Psoas muscle (tissue), 8 donors: ENCODE measurements at places on chromosomes 5 and 9. TPM values are rescaled to one million over a fixed set of nuclear protein-coding genes. Genes with fewer than 3 reads are reported as not detected.

The IL3 gene
- total RNA-seq = not detected

DNA sequence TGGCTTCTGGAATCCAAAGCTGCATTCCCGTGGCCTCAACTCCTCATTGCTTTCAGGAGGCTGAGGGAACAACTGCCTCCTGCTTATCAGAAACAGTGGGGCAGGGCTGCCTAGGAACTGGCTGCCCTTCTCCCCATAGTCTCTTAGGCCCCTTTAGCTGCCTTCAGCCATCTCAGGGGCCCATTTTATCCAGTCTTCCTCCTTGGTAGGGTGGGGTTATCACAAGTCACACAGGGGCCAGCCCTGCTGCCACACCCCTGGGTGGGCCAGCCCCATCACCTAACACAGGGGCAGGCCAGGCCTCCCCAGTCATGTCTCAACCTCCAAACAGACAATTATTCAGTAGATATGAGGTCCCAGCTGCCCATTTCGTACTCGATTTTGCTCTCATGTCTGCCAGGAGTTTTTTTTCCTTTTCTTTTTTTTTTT is 3.9 kb downstream of the ALAD start:
- no peak overlapping the region for H3K4me3 ChIP-seq
- DNase-seq = no peak
- peaks cover 19% of the 10 kb centered on the region for H3K36me3 ChIP-seq
- peaks cover 14% of the 10 kb centered on the region for H3K4me1 ChIP-seq

- no peaks in the 10 kb centered on the region for H3K36me3 ChIP-seq
- H3K27ac ChIP-seq = no peak overlapping the region
- no peak for DNase-seq
- no peaks in the 10 kb centered on the region for H3K27me3 ChIP-seq
- H3K4me1 ChIP-seq = no peaks in the 10 kb centered on the region
- no peak overlapping the region for H3K4me3 ChIP-seq
Observed at GRCh38 chr9:18215626-18216025, 258.3 kb upstream of the ADAMTSL1 start.

DNA sequence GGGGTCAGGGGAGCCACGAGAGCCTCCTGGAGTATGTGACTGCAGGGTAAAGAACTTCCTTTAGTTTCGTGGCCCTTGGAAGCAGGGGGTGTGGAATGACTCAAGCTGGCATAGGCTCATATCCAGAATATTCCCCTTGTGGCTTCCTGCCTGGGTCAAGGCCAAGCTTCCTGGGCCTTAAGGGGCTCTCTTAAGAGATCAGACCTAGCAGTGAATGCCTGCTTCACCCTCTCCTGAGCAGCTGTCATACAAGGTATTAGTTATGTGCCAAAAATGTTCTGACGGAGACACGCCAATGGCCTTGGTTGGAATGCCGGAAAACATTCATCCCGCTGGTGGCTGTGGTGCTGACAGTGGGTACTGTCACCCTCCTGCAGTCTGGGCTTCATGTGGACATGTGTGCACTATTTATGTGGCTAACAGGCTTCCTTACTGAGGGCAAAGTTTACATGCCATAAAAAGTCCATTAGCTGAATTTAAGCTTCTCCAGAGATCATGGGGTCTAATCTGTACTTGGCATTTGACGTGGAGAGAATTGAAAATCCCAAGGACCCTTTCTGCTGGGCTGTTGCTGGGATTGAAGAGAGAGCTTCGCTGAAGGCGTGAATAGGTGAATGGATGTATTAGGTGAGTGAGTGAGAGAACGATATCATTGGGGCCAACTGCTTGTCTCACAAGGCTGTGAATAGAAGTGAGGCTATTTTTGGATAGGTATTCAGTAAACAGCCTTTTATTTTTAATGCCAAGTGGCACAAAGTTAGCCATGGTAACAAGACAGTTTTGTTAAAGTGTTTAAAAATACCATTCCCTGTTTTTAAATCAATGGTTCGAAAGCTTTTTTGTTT is 156.8 kb downstream of the MACROH2A1 start:
- H3K27ac ChIP-seq = peak overlapping the region; percentile 90
- peaks cover 82% of the 10 kb centered on the region for H3K4me1 ChIP-seq
- no peaks in the 10 kb centered on the region for H3K27me3 ChIP-seq
- no peaks in the 10 kb centered on the region for H3K36me3 ChIP-seq

The ENTREP1 gene
- 35.7 TPM for total RNA-seq

- no peak overlapping the region for H3K4me3 ChIP-seq
- H3K27me3 ChIP-seq = no peaks in the 10 kb centered on the region
- H3K4me1 ChIP-seq = peaks cover 11% of the 10 kb centered on the region
- no peak overlapping the region for H3K27ac ChIP-seq
- H3K36me3 ChIP-seq = no peaks in the 10 kb centered on the region
- no peak for DNase-seq
Observed at GRCh38 chr5:110441035-110441434, 285.4 kb downstream of the TMEM232 start.

GRCh38 chr9:11002705-11003104 is 389.9 kb upstream of the PTPRD start:
- no peaks in the 10 kb centered on the region for H3K27me3 ChIP-seq
- H3K4me1 ChIP-seq = no peaks in the 10 kb centered on the region
- no peak overlapping the region for H3K27ac ChIP-seq
- no peak for DNase-seq

The LHFPL2 gene
- total RNA-seq = 5.7 TPM

The PIP5K1B gene
- 1.9 TPM for total RNA-seq

DNA sequence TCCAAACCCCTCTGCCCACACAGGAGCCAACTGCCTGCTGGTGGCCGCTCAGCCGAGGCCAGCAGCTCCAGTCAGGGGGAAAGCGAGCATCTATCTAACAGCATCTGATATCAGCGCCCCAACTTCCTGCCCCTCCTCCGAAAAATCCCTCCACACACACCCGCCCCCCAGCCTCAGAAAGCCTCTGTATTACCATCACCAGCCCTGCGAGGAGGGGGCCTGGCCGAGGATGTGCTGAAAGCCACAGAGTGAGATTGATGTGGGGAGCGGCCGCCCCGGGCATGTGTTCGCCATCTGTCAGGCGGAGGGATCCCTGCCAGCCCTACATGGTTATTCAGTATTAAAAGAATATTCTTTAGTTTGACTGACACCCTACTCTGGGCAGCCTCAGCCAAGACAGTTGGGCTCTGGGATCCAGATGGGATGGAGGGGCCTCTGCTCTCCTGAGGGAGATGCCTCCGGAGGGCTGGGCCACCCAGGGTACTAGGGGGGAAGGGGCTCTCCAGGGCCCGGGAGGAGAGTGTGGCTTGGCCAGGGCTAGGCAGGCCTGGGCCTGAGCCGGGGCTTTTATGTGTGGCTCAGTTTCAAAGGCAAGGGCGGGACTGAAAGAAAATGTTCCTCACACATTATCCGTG is 98.0 kb downstream of the HSD17B3 start:
- H3K4me3 ChIP-seq = no peak overlapping the region
- H3K27ac ChIP-seq = no peak overlapping the region
- H3K4me1 ChIP-seq = no peaks in the 10 kb centered on the region
- DNase-seq = no peak
- H3K27me3 ChIP-seq = no peaks in the 10 kb centered on the region

DNA sequence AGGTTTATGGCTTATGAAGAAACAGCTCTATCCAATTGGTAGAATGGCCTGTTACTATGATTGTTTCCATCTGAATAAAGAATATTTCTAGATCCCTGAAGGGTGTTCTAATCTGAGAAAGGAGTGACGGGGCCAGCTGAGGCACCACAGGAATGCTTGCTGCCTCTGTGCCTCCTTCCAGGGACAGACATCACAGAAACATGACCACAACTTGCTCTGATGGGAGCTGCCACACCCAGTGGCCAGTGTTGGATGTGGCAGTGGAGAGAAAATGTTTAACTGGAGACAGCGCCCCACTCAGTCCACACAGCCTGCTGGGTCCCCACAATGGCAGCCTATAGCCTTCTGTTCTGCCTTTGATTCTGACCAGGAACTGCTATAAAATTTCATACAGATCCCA is 38.6 kb upstream of the TESK1 start:
- H3K27ac ChIP-seq = peak overlapping the region; percentile 90
- H3K4me1 ChIP-seq = peaks cover 69% of the 10 kb centered on the region
- no peaks in the 10 kb centered on the region for H3K27me3 ChIP-seq
- peak; percentile 80 for DNase-seq
- H3K36me3 ChIP-seq = no peaks in the 10 kb centered on the region

- H3K27ac ChIP-seq = no peak overlapping the region
- no peak overlapping the region for H3K4me3 ChIP-seq
- H3K4me1 ChIP-seq = no peaks in the 10 kb centered on the region
- H3K27me3 ChIP-seq = no peaks in the 10 kb centered on the region
- no peak for DNase-seq
Observed at GRCh38 chr5:133323494-133324457, 272.0 kb downstream of the HSPA4 start.
